ENCODE measurements at places on chromosomes 12 and 14.

GRCh38 chr12:111761706-111762105, 5.0 kb upstream of the ALDH2 start:
- DNase-seq = no peak

DNA sequence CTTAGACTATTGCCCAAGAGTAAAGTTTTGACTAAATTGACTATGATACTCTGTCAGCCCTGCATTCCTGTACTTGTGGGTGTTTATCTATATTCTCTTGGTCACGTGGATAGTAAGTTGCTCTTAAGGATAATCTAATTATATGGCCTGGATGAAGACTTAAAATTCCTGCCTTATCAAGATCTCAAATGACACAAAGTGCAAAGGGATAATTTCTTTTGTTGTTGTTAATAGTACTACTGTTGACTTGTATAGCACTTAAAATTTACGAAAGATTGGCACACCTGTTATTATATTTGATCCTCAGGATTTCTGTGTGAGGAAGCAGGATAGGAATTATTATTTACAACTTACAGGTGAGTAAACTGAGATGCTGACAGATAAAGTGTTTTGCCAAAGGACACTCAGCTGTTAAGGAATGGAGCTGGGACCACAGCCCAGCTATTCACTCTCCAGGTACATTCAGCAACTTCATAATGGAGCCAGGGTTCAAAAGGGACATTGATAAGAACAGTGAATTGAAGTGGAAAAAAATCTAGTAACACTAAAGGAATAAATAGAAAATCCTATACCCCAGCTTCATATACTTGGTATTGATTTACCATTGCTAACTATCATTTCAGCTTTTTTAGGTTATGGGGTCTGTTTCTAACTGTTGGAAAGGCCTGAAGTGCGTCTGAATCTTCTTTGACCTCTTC, 53.4 kb upstream of the EVL start:
- DNase-seq = no peak

DNA sequence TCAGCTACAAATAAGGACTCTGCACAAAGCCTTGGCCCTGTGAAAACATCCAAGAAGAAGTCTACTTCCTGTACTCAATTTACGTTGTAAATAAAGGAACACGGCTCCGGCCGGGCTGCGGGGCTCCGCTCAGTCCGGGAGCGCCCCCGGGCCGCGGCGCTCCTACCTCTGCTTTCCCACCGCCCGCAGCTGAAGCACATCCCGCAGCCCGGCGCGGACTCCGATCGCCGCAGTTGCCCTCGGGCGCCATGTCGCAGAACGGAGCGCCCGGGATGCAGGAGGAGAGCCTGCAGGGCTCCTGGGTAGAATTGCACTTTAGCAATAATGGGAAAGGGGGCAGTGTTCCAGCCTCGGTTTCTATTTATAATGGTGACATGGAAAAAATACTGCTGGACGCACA, 502.3 kb upstream of the FOXG1 start:
- no peak for DNase-seq

- DNase-seq = no peak
These were observed 379.3 kb downstream of the RAD51B start for GRCh38 chr14:68198713-68199495.

GRCh38 chr12:121494093-121494787, 86.6 kb downstream of the KDM2B start:
- DNase-seq = peak; percentile 37

All from activated effector memory CD4-positive, alpha-beta T cell treated with Interleukin-2 at 50 U/mL for 16 hours (primary cell).